ENCODE measurements at places on chromosomes 11 and 22.

- DNase-seq = no peak
These were observed 22.8 kb upstream of the BAIAP2L2 start for GRCh38 chr22:38133331-38133730.

GRCh38 chr11:120132645-120133185 is 5.2 kb downstream of the TRIM29 start:
- no peak for DNase-seq

- no peak for DNase-seq
These were observed 595.3 kb downstream of the OPCML start for GRCh38 chr11:132937016-132937415.

GRCh38 chr22:29270475-29271271 is 2.6 kb downstream of the EWSR1 start:
- no peak for DNase-seq

DNA sequence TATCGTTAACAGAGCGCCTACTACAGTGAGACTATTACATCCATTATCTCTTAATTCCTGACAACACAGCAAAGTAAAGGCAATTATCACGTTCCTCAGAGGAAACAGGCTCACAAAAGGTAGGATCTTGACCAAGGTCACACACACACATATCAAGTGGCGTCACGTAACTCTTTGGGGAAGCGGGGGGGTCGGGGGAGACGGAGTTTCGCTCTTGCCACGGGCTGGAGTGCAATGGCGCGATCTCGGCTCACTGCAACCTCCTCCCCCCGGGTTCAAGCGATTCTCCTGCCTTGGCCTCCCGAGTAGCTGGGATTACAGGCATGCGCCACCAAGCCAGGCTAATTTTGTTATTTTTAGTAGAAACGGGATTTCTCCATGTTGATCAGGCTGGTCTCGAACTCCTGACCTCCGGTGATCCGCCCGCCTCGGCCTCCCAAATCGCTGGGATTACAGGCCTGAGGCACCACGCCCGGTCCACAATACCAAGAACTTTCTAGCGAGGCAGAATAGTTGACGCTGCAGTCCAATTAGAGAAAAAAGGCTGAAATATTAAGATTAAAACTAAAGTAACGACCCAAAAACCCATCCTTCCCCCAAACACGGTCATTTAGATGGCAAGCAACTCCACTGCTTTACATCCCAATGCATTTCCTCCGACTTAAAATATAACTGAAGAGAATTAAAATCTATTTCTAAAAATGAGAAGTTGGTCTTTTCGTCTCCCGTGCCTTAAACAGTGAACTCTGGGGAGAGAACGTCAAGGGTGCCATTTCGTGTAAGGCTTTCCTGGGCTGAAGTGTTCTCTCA is 1.2 kb downstream of the DDX17 start:
- DNase-seq = no peak

All from GM04504 (cell line).